ENCODE measurements at places on chromosomes 6 and 20.

DNA sequence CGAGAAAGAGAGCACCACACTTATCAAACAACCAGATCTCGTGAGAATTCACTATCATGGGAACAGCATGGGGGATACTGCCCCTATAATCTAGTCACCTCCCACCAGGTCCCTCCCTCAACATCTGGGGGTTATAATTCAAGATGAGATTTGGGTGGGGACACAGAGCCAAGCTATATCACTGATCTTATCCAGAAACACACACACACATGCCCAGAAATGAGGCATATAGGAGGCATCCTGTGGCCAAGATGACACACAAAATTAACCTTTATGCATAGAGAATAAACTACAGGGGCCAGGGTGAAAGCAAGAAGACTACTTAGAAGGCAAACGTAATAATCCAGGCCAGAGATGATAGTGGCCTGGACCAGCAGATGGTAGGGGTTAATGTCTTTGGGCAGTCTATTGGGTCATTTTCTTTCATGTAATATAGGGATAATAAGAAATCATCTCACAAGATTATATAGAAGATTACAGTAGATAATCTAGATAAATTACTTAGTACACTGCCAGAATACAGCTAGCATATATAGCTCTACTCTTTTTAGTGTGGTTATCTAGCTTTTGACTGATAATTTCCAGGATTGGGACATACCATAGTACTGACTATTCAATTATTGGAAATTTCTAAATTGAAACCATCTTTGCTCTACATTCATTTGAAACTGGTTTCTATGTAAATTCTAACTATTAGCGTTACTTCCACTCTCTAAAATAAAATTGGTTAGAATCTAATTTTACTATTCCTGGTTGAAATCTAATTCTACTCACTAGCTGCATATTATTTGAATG, 20.0 kb downstream of the RNF144B start:
- no peak for DNase-seq

- no peak for DNase-seq
Observed at GRCh38 chr6:31468311-31468710, 29.6 kb upstream of the MICB start.

GRCh38 chr6:168301648-168302398, 17.8 kb downstream of the DACT2 start:
- DNase-seq = no peak

DNA sequence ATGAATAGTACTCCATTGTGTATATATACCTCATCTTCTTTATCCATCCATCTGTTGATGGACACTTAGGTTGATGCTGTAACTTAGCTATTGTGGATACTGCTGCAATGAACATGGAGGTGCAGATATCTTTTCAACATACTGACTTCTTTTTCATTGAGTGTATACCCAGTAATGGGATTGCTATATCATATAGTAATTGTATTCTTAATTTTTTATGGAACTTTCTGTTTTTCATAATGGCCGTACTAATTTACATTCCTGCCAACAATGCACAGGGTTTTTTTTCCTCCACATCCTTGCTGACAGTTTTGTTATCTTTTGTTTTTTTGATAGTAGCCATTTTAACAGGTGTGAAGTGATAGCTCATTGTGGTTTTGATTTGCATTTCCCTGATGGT, 5.2 kb downstream of the CCN2 start:
- no peak for DNase-seq

GRCh38 chr6:119285908-119286625, 63.5 kb downstream of the MAN1A1 start:
- DNase-seq = no peak

- no peak for DNase-seq
Observed at GRCh38 chr6:166603043-166603690, 16.7 kb upstream of the RAMACL start.

GRCh38 chr6:158290659-158291058, 21.6 kb upstream of the TULP4 start:
- no peak for DNase-seq

GRCh38 chr6:153207006-153207405, 75.9 kb upstream of the RGS17 start:
- DNase-seq = no peak

DNA sequence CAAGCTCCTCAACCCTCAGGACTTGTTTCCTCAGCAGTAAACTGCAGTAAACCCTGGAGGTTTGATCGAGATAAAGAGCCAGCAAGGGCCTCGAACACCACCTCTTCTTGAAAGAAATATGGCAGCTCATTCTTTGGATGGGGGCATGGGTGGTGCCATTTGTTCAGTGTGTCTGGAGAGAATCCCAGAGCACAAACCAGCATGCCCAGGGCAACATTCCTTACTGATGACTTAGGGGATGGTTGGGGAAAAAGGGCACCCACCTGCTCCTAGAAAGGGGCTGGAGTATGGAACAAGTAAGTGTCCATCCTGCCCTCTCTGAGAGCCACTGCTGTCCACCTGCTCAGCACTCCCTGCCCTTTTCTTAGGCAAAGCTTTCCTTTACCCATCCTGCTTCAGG, 31.3 kb upstream of the ZFAND3 start:
- no peak for DNase-seq

DNA sequence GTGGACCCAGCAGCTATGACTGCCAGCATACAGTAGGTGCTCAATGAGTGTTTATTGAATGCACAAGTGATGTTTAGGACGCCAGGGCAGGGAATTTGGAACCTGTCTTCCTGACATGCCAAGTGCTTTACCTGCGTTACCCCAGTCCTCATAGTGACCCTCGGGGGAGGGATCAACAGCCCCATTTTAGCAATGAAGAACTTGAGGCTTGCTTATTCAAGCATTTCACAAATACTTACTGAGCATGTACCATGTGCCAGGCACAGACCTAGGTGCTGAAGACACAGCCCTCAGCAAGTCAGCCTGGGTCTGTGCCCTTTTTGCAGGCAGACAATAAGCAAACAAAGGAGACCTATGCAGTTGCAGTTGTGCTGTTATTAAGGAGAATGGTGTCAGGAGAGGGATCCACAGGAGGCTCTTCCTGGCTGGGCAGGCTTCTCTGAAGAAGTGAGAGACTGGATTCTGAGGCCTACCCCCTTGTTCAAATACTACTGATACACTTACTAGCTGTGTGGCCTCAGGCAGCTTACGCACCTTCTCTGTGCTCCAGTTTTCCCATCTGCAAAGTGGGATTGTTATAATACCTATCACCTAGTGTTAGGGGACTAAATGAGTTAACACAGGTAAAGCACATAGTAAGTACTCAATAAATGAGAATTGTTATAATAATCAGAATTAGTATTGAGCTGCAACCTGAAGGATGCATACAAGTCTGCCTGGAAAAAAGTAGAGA, 39.8 kb downstream of the TTLL9 start:
- DNase-seq = no peak

DNA sequence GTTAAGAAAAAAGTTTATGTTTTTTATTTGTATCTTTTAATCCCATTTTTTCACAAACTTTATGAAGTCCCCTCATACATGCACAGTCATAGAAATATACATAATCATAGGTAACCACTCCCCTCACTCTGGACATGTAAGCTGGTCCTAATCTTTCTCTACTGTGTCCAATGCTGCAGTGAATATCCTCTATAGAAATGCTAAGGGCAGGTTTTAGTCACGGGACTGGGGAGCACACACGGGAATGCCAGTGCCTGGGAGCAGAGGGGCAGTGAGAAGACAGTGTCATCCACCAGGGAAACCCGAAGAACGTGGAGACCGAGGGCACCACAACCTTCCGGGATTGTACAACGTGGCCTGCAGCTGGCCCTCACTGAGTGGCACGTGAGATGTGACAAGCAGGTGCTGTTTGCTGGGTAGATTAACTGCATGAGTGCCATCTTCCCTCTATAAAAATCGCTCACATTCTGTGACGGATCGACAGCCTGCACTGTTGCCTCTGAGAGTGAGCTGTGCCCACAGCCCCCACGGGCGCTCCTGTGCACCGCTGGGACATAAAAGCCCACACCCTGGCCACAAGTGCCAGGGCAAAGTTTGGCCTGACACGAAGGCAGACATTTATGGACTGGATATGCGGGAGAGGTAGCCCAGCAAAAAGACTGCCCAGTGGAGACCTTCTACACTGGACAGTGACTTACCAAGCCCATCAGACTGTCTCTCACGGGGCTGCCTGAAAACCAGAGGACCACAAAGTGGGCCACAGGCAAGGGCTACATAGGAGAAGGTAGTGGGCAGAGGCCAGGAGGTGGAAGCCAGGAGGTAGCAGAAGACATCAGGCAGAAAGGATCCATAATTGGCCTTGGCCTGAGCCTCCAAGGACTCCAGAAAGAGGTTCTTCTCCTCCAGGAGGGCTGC, 63.2 kb downstream of the FGD2 start:
- DNase-seq = no peak

GRCh38 chr6:96576221-96576620, 13.3 kb downstream of the FHL5 start:
- DNase-seq = no peak

GRCh38 chr20:36173451-36173933, 19.0 kb downstream of the EPB41L1 start:
- peak; percentile 61 for DNase-seq

- DNase-seq = peak; percentile 86
Observed at GRCh38 chr6:17032988-17033634, 68.7 kb upstream of the STMND1 start.
